Stimulated activated CD8-positive, alpha-beta memory T cell treated with anti-CD3 and anti-CD28 coated beads, Interleukin-15, amount 100 ng/mL, for 4 hours (primary cell): ENCODE measurements at places on chromosomes 7 and 10.

DNA sequence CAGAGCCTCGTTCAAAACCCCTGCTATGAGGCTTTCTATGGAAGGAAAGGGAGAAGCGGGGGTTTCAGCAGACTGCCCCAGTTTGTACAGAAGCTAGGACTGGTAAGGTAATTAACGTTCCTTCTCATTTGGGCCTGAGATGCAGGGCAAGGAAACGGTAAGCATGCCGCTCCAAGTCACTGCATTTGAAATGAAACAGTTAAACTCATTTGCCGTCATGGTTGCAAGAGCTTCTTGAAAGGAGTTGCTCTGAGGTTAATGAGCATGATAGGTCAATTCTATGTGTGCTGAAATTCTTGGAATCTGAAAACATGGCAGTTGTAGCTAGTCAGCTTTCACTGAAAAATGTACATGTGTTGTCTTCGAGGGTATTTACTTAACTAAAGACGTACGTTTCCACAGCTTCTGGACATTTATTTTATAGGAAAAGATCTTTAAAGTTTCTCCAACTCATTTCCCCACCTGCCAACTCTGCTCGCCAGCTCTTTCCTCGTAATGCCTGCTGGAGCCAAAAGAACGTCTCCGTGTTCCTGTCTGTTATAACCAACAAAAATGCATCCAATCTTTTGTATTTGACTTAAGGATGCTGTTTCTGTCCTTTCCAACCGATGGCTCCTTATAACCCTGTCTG lies 73.3 kb downstream of the ADAM12 start:
- DNase-seq: no peak

DNA sequence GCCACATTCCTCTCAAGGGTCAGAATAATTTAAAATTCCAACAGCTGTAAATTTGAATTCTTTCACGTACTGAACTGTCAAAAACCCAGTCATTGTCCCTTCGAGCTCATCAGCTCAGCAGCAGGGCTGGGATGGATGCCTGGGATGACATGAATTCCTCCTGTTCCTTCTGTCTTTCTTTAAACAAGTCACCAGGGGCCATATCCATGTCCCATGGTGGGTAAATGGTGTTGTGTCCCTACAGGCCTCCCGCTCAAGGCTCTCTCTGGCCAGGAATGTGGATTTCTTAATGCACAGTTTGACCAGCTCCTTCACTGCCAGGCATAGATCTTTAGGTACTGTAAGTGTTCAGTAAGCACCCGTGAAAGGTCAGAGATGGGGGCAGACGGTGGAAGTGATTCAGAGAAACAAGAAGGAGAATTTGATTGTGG lies 13.8 kb upstream of the TECPR1 start:
- DNase-seq: no peak

DNA sequence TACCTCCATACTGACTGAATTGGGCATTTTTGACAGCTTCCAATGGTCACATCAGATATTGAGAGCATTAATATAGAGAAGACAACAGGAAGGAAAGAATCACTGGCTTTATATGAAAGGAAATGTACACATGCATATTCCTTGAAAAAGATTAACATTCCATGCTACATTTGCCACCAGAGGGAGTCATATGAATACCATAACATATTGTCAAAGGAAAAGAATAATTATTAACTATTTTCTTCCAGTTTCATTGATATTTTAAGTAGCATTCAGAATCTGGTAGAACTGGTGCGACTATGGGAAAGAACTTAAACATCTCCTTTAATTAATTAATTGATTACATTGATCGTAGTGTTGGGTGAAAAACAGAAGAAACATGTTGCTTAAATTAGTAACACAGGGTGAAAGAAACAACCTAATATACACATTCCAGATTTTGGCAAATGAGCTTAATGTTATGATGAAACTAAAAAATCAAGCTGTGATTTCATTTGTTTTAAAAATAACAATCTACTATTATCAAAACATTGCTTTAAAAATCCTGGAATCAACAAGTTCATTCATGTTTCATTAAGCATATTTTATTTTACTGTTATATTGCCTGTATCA lies 71.5 kb downstream of the GPR85 start:
- no peak for DNase-seq

DNA sequence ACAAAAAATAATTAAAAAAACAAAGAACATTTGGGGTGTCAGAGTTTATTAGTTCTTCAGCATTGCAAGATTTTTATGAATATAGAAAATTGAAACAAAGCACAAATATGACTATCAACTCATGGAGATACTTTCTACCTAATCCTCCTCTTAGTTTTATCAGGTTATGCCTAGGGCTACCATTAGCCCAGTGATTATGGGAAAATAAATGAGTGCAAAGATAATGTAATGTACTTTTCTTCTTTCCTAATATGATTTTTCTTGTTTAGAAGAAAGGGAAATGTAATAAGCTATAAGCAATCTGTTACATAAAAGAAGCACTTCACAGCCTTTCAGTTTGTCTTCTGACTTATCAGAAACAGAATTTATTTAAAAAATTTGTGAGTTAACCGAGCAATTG lies 676.8 kb downstream of the SORCS1 start:
- DNase-seq: no peak

- DNase-seq: no peak
Measured at GRCh38 chr7:122709930-122710646, 7.4 kb upstream of the RNF148 start.

DNA sequence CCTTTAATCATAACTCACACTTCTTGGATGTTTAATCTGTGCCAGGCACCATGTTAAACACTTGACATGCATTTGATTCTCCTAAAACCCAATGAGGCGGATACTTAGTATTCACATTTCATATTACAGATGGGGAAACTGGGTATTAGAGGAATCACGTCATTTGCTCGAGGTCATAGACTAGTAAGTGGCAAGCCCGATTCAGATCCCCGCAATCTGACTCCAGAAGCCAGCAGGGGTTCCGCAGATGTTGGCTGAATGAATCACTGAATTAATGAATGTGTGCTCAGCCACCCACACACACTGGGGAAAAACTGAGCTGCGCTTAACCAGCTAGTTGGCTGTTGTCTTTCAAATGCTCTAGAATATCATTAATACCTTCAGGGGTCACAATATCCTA lies 22.5 kb upstream of the ENO4 start:
- no peak for DNase-seq

- DNase-seq: no peak
Measured at GRCh38 chr7:91549878-91550277, 285.6 kb downstream of the FZD1 start.

DNA sequence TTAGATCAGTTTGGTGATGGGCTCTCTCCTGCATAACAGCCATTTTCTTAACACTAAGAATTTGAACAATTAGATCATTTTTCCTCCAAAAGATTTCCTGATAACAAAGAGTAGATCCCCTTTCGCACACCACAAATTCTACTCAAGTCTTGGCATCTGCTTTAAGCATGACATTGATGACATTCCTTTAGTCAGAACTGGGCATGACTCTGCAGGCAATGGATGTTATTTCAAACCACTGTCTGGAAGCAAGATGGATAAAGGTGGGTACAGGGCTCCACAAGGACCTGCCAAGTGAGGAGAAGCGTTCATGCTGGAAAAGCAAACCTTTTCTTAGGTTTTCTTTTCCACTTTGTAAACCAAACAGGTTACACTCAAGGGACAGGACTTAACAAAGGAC lies 123.5 kb downstream of the GLCCI1 start:
- DNase-seq: no peak

DNA sequence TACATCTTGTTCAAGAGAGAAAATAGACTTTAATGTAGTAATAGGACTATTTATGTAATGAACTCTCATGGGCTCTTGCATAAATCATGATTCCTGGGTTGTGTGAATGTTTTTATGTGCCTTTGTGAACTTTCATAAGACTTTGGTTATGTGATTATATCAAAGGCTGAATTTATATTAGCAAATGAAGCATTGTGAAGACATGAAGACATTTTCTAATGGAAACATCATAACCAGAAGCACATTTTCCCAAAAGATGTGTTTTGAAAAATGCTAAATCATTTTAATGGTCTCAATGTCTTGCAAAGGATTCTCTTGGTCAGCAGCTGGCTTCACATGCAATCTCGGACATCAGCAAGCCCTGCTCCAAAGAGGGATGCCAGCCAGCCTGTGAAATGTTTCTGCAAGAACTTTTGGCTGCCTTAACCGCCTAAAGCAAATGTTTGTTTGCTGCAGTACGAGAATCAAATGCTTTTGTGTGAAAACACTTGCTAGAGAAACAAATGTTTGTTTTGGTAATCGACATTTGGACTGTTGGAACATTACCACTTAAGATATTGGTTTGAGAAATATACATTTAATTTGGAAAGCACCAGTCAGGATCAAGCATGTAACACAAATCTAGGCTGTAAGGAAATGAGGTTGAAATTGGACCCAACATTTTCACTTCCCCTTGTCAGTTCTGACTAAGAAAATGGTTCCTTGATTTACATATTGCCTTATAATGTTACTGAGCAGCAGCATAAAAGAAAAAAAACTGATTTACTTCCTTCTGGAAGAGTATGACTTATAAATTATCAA lies 102.1 kb downstream of the RTKN2 start:
- DNase-seq: no peak

DNA sequence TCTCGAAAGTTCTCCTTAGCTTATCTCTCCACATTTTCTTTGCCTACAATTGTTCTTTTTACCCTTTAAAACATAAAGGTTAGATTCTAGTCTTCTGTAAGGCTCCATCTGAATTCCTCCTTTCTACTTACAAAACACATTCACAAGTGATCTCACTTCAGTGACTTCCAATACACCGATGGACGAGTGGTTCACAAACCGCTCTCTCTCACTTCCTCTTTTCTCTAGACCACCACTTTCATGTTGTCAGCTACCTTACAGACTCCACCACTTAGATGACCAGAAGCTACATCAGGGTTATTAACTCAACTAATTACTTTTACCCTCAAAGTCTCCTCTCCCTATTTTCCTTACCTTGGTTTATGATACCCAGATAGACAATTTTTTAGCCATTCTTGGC lies 11.8 kb downstream of the MET start:
- no peak for DNase-seq

GRCh38 chr10:129410688-129411392 lies 56.2 kb upstream of the MGMT start:
- DNase-seq: no peak

- no peak for DNase-seq
Measured at GRCh38 chr10:58932126-58932525, 244.3 kb upstream of the PHYHIPL start.

DNA sequence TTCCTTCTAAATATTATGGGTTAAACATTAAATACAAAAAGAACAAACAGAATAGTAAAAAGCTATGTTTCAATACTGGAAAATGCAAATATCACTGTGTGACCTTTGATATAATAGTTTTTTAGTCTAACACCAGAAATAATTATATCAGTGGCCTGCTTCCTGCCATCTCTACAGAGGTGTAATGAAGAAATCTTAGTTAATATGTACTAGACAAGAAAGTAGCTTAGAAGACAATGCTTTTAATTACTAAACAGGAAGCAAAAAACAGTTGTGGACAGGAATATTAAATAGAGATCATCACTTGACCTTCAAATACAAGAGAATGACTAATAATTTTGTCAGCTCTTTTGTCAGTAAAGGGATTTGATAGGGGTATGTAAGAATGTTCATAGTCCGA lies 47.4 kb upstream of the LRRN3 start:
- DNase-seq: no peak

DNA sequence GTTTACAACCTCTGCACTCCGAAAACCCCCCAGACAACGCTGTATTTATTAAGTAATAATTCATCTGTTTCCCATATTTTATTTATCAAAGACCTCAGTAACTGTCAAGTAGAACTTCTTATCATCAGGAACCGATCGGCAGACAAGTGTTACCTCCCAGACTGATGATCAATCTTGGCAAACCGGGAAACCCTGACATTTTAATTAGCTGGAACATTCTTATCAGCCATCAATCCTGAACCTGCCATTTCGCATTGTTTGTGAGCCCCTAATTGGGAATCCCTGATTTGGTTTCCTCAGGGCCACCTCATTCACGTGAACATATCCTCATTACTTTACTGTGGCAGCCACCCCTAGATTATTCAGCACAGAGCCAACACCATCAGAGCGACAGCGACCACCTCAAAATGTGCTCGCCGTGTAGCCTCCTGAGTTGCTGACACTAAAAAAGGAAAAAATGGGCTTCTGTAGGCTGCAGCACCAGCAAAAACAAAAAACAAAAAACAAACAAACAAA lies 93.6 kb upstream of the SDK1 start:
- DNase-seq: no peak

DNA sequence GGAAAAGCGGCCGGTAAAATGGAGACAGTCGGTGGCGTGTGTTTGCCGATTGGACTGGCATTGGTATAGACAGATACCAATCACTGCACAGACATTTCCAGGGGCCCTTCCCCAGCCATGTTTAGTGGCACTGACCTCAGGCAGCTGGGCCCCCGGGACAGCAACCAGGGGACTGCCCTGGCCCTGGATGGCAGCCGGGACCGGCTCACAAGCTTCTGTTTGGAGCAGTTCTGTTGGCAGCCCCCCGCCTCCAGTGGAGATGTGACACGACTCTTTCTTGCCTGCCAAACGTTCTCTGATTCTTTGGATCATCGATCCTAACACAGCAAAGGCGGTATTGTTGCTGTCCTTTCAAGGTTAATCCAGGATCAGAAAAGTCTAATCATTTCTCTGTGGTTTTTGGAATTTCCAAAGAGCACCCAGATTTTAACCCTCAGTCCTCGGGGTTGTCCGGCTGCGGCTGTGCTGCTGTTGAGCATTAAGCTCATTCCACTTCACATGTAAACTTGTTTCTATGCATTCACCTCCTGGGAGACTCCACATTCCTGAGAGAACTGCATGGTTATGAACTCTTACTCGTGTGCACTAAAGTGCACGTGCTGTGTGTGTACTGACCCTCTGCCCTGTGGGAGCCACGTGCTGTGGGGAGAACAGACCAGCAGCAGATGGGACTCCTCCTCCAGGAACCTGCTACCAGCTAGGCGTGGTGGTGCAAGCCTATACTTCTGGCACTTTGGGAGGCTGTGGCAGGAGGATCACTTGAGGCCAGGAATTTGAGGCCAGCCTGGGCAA lies 46.0 kb downstream of the FOXK1 start:
- DNase-seq: no peak

GRCh38 chr7:43211286-43211685 lies 98.8 kb downstream of the HECW1 start:
- DNase-seq: no peak

DNA sequence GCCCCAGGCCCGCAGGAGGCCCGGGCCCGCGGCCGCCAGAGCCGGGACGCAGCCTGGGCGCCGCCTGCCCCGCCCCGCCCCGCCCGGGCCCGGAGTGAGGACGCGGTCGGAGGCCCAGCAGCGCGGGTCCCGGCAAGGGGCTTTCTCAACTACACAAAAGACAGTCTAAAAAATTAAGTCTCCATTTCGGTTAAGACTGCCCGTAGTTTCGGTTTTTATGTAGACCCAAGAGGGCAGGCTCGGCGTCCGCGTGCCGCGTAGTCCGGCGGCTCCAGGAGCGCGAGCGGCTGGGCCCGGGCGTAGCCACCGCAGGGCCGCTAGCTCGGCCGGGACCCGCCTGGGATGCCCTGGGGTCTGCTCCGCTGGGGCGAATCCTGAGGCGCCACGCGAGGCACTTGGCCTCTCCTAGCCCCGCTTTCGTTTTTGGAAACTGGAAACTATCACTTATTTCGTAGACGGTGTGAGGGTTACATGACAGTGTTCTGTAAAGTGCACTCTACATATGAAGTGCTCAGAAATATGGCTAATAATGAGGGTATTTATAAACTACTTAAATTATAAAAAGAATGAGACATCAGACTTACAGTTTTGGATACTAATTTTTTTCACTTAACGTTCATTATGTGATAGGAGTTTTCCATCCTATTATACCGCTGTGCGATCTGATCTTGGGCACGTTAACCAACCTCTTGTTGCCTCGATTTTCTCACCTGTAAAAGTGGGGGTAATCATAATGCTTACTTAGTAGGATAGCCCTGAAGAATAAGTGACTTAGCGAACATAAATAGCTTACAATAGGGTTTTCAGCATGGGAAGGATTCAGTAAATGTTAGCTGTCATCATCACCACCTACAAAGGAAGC lies 573 bp downstream of the BLVRA start:
- DNase-seq: peak; percentile 13
